Posterior vena cava (tissue), 2 donors: ENCODE measurements at places on chromosomes 6 and 20. TPM values are rescaled to one million over a fixed set of nuclear protein-coding genes. Genes with fewer than 3 reads are reported as not detected.

Gene BCKDHB
- total RNA-seq: 9.6 TPM

Gene MUC22
- total RNA-seq: not detected

Gene TRIM40
- total RNA-seq: not detected

Gene POU3F2
- not detected for total RNA-seq

Gene C6orf47
- total RNA-seq: 18.8 TPM

Gene KIAA0408
- total RNA-seq: 2.4 TPM

Gene HAO1
- not detected for total RNA-seq

Gene NOX3
- total RNA-seq: not detected

Gene TSHZ2
- total RNA-seq: 50.0 TPM

DNA sequence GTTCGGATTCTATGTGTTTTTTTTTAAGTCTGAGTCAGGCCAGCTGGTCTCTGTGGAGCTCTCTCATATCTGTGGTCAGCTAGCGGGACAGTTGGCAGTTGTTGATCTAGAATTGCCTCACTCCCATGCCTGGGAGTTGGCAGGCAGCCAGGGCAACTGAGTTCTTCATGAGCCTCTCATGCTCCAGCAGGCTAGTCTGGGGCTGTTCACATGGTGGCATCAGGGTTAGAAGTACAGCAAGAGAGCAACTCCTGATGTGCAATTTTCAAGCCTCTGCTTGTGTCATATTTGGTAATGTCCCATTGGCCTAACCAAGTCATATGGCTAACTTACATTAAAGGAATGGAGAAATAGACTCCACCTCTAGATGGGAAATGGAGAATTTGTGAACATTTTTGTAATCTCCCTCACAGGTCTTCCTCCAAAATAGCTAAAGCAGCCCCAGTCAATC is 6.7 kb upstream of the IFT52 start:
- DNase-seq: peak; percentile 92

GRCh38 chr6:159404296-159404695 is 235.1 kb downstream of the FNDC1 start:
- DNase-seq: no peak

GRCh38 chr6:134282816-134283215 is 35.1 kb downstream of the SGK1 start:
- DNase-seq: no peak

GRCh38 chr6:99614430-99615186 is 8.0 kb downstream of the PRDM13 start:
- DNase-seq: no peak

DNA sequence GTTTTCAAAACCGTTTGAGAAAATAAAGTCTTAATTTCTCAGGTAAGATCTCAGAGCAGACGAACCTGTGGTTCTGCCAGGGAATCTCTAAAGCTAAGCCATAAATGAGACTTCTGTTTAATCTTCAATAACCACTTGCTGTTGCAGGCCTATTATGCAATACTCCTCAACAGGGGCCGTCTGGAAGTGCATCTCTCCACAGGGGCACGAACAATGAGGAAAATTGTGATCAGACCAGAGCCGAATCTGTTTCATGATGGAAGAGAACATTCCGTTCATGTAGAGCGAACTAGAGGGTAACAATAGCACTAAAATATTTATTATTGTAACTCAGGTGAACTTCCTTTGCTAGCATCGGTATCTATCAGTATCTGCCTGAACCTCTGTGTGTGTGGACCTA is 223.7 kb downstream of the ARHGAP18 start:
- no peak for DNase-seq

GRCh38 chr6:149082320-149082719 is 235.2 kb upstream of the TAB2 start:
- DNase-seq: peak; percentile 90

GRCh38 chr6:168075216-168075615 is 3.8 kb downstream of the FRMD1 start:
- DNase-seq: no peak

GRCh38 chr6:12280458-12280857 is 9.7 kb upstream of the EDN1 start:
- no peak for DNase-seq

DNA sequence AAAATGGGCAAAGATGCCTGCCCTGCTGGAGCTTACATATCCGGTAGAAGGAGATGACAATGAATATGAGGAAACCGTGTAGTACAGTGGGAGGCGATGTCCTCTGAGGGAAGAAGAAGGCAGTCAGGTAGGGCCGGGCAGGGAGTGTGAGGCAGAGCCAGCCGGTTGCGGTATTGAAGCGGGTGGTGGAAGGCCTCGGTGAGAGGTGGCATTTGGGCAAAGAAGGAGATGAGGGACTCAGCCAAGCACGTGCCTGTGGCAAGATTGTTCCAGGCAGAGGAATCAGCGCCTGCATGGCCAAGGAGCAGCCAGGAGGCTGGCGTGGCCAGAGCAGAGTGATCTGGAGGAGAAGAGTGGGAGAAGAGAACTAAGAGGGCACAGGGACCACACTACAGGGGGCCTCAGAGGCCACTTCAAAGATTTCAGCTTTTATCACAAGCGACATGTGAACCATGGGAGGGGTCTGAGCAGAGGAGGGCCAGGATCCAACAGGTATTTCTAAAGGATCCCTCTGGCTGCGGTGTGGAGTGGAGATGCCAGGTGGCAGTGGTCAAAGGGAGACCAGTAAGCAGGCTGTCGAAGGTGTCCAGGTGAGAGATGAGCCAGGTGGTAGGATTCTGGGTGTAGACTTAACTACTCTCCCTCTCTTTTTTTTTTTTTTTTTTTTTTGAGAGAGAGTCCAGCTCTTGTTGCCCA is 13.8 kb downstream of the MDFI start:
- DNase-seq: peak; percentile 68

- DNase-seq: no peak
Measured at GRCh38 chr6:102717737-102718456, 1324.4 kb downstream of the GRIK2 start.

GRCh38 chr6:13763740-13764381 is 50.5 kb downstream of the MCUR1 start:
- DNase-seq: no peak

- no peak for DNase-seq
Measured at GRCh38 chr6:33136310-33136900, 55.9 kb downstream of the COL11A2 start.

- no peak for DNase-seq
Measured at GRCh38 chr6:166221040-166221439, 53.4 kb upstream of the TBXT start.

GRCh38 chr20:54151075-54151439 is 22.7 kb downstream of the CYP24A1 start:
- no peak for DNase-seq

- no peak for DNase-seq
Measured at GRCh38 chr6:145267076-145267867, 468.0 kb downstream of the EPM2A start.
